ENCODE measurements at places on chromosomes 12 and 14. TPM values are rescaled to one million over a fixed set of nuclear protein-coding genes. Genes with fewer than 3 reads are reported as not detected.

SHMT2 gene
- polyA plus RNA-seq, result 29.7 TPM

GRCh38 chr12:6312529-6313325 lies 2.2 kb downstream of the PLEKHG6 start:
- H3K36me3 ChIP-seq, result no peaks in the 10 kb centered on the region
- no peak overlapping the region for H3K27ac ChIP-seq

DNA sequence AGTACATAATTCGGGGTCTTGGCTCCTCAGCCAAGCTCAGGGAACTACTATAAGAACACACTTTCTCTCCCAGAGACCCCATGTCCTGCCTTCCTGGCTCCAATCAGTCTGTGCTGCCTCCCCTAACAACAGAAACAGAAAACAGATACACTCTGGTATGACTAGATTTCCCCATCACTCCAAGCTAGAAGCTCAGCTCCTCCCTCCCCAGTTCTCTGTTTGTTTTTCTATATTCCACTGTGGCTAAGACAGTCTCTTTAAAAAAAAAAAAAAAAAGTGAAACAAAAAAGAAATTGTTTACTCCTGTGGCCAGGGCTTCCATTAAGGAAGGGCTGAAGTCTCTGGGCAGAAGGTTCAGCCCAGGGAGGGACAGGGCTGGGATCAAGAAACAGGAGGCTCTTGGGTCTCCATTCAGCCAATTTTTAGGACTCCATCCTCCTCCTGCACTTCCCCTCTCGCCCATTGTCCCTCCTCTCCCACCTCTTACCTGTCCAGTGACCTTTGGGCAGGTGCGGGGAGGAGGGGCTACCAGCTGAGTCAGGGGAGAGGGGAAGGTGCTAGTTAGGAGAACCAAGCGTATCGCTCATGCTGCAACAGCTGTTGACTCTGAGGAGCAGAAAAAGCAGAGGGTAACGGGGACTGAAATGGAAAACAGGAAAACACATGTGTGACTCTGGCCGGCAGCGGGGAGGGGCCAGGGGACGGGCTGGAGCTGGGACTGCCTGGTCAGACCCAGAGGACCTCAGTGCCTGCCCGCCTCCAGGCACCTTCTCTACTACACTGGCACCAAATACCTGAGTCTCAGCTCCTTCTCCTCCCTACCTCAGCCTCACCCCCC lies 4.1 kb upstream of the SLC7A7 start:
- no peak overlapping the region for H3K27ac ChIP-seq
- H3K4me3 ChIP-seq, result no peak overlapping the region
- H3K4me1 ChIP-seq, result no peaks in the 10 kb centered on the region

DNA sequence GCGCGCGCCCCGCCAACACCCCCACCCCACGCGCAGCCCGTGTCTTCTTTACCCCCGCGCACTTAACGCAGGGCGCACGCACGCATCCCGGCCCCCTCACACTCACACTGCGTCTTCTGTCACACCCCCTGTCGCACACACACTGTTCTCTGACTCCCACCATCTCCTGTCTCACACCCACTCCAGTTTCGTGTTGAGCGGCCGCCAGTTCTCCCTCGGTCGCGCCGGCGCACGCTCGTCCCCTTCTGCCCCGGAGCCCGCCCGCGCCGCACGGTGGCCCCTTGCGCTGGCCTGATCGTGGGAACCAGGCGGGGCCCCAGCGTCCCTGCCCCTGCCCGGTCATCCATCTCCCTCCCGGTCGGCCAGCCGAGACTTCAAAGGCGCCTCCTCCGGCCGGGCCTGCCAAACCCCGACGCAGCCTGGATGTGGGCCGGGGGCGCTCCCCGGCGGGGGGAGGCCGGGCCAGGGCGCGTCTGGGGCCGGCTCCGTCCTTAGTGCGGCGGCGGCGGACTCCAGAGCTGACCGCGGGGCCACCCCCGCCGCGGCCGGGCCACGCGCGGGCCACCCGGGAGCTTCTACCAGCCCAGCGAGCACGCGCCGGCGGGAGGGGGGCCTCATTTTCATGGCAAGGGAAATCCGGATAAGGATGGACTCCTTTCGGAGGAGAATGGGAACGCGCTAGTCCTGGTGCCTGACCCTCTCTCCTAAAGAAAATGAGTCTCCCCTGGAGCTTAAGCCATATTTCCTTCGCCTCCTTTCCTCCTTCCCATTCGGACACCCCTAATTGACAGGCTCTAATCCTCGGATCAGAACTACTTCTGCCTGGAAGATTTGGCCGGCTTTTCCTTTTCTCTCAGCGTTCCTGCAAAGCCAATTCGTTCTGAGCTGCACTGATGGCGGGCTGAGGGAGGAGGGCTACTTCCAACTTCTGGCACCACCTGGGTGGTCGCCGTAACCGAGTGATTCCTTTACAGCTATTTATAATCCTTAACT lies 82.0 kb upstream of the HMGA2 start:
- peak; percentile 30 for DNase-seq
- H3K36me3 ChIP-seq, result no peaks in the 10 kb centered on the region
- peak overlapping the region; percentile 33 for H3K4me3 ChIP-seq
- no peak overlapping the region for H3K27ac ChIP-seq
- H3K27me3 ChIP-seq, result no peaks in the 10 kb centered on the region

- H3K27me3 ChIP-seq, result no peaks in the 10 kb centered on the region
- no peak overlapping the region for H3K27ac ChIP-seq
- H3K36me3 ChIP-seq, result no peaks in the 10 kb centered on the region
Measured at GRCh38 chr12:20505056-20505455, 136.7 kb downstream of the PDE3A start.

DNA sequence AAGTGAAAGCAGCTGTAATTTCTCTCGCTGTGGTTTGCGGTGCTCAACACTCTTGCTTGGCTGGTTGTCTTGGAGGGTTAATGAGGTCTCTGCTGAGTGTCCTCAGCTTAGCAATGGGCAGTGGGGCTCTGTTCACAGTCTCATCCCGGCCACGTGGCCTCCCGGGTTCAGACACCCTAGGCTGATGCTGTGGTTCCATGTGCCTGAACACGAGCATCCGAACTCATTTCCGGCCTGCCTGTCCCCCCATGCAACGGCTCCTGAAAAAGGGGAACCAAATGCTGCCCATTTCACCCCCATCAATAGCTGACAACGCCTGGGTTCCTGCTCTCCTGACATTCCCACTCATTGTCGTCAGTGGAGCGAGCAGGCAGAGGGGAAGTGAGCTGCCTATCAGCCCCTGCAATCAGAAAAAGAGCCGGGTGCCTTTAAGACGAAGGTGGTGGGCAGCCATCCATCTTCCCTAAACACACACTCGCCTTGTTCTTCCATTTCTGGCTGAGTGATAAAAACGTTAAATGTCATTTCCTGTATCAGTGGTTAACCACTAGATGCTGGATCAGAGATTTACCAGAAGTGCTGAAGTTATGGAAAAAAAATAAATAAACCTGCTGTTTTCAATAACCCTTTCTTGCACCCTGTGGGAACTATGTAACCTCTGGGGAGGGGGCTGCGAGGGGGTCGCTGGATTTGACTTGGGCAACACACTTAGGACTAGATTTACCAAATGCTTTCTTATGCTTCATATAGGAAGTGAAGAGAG lies 60.3 kb upstream of the BCL2L14 start:
- peak overlapping the region; percentile 12 for H3K27ac ChIP-seq
- H3K36me3 ChIP-seq, result no peaks in the 10 kb centered on the region
- peak; percentile 74 for DNase-seq
- H3K27me3 ChIP-seq, result no peaks in the 10 kb centered on the region

PPP1R13B gene
- 3.9 TPM for polyA plus RNA-seq
